ENCODE measurements at places on chromosomes 5 and 9.

- DNase-seq, result no peak
Observed at GRCh38 chr9:123860603-123861002, 69.3 kb downstream of the DENND1A start.

DNA sequence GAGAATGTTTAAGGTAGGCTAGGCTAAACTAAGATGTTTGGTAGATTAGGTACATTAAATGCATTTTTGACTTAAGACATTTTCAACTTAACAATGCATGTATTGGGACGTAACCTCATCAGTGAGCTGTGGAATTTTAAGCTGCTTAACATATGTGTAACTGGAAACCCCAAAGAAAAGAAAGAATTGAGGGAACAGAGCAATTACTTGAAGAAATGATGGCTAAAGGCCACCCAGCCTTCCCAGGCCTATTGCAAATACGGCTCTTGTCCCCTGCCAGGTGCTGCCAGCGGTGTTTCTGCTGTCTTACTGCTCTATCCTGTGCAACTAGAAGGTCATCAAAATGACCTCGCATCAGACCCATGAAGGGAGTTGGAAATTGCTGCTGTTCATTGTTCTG lies 52.0 kb downstream of the RICTOR start:
- no peak for DNase-seq

GRCh38 chr9:107948601-107949000 lies 459.0 kb upstream of the KLF4 start:
- no peak for DNase-seq

DNA sequence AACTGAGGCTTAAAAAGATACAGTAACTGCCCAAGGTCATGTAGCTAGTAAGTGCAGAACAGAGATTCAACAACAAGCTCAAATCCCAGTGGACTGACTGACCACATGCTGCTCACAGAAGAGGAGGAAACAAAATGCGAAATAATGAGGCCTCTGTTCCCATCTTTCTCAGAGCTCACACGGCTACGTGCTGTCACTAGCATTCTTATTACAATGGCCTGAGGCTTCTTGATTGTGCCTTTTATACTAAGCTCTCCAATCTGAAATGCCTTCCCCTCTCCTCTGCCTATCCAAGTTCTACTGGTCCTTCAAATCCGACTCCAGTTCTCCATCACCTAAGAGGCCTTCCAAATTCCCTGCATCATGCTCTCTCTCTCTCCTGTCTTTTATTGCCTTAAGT lies 26.0 kb downstream of the SGTB start:
- no peak for DNase-seq

DNA sequence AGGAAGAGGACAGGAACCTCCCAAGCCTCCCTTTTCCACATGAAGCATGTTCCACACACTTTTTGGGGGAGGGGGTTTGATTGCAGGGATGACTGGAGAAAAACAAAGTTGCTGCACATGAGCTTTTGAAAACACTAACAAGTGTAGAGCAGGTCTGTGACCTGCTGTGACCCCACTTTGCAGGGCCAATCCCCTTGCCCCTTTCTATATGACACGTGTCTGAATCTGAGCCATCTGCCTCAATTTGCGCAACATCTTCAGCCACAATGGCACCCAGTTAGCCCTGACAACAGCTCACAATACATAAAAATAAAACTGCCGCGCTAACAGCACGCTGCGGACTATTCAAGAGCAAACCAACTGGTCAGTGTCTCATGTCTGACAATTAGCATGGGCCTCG lies 227.8 kb upstream of the TBCA start:
- DNase-seq, result no peak

DNA sequence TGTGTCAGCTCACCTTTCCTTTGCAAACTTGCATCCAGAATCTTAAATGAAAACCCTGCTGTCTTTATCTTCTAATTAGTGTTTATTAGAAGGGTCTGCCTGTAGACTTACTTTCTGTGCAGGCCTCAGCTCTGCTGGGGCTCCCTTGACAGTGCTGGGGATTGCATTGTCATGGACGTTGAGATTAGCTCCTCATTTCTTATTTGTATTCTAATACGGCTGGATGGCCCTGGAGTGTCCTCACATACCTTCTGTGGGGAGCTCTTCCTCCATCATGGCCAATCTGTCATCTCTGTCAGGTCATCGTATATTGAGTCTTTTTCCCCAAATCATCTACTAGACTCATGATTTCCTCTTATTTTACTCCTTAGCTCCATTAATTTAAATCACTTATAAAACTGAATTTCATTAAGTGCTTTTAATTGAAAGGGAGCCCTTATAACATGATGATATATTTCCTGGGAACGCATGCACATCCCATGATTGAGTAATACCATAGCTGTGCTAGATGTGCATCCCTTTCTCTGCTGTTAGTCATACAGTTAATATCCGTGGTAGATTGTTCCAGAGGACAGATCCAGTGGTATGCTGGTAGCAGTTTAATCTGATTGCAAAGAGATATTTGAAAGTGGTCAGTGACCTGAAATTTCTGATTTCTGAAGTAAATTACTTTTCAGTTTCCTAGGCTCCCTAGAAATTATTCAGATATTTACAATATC lies 61.6 kb downstream of the ICE1 start:
- DNase-seq, result no peak

- DNase-seq, result no peak
Observed at GRCh38 chr5:53045263-53045662, 56.1 kb downstream of the ITGA2 start.

DNA sequence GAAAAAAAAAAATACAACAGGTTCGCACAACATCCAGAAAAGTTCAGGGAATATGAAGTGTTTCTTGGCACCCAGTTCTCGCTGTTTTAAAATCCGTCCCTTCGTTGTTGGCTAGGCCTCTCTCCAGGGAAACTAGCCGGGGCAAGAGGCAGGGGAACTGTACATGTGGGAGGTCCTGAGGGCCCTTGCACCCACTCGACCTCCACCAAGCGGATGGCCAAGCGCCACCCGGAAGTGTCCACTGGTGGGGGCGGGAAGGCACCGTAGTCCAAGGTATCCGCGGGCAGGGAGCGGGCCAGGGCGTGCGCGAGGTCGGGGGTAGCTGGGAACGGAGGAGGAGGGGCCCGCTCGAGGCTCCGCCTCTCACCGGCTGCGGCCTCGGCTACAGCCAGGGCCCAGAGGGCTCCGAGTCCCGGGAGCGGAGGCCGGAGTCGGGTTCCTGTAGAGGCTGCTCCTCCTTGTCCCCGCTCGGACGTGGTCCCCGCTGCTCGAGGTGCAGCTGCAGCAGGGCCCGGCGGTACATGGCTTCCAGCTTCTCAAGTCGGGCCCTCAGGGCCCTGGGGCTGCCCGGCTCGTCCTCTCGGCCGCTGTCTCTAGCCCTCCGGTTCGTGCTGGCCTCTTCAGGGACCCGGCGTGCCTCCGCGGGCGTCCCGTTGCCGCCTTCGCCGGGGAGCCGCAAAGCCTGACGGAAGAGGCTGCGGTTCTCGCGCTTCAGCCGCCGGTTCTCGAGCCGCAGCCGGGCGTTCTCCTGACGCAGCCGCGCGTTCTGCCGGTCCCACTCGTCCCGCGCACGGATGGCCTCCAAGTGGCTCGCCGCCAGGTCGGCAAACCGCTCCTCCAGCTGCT lies 720 bp downstream of the TUSC1 start:
- DNase-seq, result no peak

DNA sequence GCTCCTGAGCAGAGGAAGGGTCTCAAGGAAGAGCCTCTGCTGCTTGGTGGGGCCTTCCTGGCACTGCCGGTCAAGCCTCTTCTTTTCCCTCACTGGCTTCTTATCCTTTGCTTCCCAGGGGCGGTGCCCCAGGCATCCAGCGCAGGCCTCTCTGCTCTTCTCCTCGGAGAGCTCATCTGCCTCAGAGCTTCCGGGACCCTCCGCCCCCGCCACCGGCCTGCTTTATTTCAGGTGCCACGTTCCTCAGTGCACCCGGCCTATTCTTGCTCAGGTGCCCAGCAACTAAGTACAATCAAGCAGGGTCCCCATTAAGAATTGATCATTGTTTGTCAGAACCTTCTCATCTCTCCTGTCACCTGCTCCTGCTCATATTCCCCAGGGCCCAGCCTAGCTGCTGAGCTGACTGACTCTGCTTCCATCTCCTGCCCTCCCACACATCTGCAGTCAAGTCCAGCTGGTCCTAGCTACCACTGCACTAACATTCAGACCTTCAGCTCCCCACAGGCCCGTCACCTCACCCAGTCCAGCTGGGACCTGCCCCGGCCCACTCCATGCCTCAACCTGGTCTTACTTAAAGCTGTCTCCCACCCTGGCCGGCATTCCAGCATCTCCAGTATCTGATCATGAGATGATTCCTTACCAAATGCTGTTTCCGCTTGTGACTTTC lies 114.3 kb upstream of the BOD1 start:
- DNase-seq, result no peak

GRCh38 chr5:111469903-111470302 lies 42.4 kb downstream of the STARD4 start:
- no peak for DNase-seq

DNA sequence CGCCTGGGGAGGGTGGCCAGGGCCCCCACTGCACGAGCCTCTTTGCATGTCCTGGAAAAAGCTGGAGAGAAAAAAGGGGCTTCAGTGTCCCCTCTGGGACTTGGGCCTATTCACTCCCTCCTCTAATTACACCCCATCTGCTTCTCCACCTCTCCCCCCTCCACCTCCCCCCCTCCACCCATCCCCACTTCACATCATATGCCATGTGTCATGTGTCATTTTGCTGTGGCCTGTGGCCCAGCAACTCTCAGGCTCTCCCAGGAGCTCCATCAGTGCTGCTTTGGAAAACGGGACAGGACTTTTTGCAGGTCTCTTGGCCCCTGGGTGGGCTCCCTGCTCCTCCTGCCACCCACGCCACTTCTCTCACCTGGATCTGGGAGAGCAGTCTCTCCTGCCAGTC lies 68.7 kb downstream of the NTNG2 start:
- no peak for DNase-seq

GRCh38 chr5:41356786-41357185 lies 143.5 kb upstream of the C6 start:
- no peak for DNase-seq

- no peak for DNase-seq
Observed at GRCh38 chr9:23644326-23644725, 181.7 kb downstream of the ELAVL2 start.

DNA sequence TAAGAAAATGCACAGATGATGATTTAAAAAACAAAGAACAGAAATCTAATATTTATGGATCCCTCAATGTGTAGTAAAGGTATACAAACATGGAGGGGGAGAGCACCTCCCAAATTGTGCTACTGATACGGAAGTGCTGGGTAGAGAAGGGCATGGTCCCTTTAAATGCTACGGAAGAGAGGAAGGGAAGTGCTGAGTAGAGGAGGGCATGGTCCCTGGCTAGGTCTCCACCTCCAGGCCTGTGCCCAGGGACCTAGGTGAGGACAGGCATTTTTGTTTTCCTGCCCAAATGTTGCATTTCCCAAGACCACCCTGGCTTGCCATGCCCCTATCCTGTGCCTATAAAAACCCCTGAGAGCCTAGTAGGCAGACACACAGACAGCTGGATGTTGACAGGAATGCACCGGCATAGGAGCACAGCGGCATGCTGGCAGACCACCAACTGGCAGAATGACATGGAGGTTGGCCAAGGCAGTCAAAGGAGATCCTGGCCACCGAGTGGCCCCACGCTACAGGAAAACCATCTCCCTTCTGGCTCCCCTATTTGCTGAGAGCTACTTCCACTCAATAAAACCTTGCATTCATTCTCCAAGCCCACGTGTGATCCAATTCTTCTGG lies 62.1 kb upstream of the SPDL1 start:
- no peak for DNase-seq

DNA sequence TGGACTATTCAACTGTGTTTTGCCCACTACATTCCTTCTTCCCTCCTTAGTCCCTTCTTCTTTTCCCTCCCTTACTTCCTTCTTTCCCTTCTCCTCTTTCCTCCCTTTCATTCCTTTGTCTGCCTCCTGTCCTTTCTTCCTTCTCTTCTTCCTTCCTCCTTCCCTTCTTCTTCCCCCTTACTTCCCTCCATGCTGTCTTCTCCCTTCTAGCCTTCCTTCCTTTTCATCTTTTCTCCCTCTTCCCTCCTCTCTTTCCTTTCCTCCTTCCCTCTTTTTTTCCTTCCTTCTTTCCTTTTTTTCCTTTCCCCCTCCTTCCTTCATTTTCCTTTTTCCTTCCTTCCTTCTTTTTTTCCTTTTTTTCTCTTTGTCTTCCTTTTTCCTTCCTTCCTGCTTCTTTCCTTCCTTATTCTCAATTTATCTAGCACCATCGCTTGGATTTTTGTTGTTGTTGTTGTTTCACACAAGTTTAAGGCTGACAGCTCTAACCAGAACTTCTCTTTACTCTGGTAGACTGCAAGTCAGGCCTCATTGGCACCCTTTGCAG lies 123.4 kb downstream of the CEMIP2 start:
- no peak for DNase-seq

- no peak for DNase-seq
Observed at GRCh38 chr5:135320718-135321484, 78.1 kb downstream of the MACROH2A1 start.
